ENCODE measurements at places on chromosomes 16 and 17. TPM values are rescaled to one million over a fixed set of nuclear protein-coding genes. Genes with fewer than 3 reads are reported as not detected.

GRCh38 chr16:88448461-88449266 is 4.4 kb upstream of the ZFPM1 start:
- DNase-seq = no peak

GRCh38 chr17:74190807-74191406 is 12.6 kb upstream of the RPL38 start:
- DNase-seq = no peak

- DNase-seq = no peak
These were observed 28.8 kb downstream of the PRDM7 start for GRCh38 chr16:90048347-90048722.

DNA sequence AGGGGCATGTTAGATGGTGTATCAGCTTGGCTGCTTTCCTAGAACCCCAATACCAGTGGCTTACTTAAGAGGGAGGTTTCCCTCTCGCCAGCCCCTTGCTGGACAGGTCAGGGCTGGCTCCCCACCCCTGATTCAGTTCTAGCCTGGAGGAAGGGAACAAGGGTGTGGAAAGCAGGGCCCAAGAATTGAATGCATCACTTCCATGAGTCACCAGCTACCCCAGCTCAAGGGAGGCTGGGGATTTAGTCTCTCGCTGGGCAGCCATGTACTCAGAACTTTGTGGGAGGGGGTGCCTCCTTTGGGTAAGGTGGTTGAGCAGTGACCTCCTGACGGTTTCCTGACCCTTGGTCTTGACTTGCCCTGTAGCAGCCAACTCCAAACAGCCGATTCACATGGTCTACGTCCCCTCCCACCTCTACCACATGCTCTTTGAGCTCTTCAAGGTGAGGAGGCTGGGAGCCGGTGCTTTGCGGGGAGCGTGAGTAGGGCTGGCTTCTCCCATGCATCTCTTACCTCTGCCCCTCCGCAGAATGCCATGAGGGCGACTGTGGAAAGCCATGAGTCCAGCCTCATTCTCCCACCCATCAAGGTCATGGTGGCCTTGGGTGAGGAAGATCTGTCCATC is 12.8 kb downstream of the PDK2 start:
- DNase-seq = peak; percentile 52

- no peak for DNase-seq
These were observed 117.7 kb downstream of the USP22 start for GRCh38 chr17:20925091-20925490.

- no peak for DNase-seq
These were observed 213.3 kb upstream of the HS3ST4 start for GRCh38 chr16:25478476-25478875.

- peak; percentile 58 for DNase-seq
These were observed 341.0 kb downstream of the CPPED1 start for GRCh38 chr16:12462426-12463280.

DNA sequence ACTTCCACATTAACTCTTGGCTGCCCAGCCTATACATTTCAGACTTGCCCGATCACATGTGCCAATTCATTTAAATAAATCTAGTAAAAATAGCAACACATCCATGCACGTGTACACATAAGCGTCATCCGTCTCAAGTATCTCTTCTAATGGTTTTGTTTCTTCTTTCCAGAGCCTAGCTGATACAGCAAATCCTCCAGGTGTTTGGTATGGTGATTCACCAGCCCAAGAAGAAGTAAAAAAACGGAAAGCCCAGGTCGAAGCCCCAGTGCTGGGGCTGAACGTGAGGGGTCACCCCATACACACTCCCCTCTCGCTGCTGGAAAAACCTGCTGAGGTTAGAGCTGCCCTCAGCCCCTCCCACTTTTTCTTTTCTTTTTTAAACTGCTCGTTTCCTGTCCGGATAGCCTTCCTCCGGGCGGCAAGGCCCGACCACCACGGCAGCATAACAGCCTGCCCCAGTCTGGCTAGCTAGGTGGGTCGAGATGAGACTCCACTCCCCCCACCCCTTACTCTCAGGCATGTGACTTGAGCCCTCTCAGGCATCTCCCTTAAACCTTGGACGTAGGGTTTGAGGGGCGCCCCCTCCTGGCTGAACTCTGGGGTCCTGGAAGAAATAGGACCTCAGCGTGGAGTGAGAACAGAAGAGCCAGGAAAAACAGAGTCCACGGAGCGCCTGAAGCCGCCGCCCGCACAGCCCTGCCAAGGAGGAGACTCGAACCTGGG is 13.9 kb upstream of the OR1F1 start:
- no peak for DNase-seq

- DNase-seq = no peak
These were observed at the start of gene NXPH3 for GRCh38 chr17:49575679-49576087. Gene NXPH3, plus strand, starts transcription at chr17:49575871. Its CDS starts 349 bp downstream, at chr17:49576220.

DNA sequence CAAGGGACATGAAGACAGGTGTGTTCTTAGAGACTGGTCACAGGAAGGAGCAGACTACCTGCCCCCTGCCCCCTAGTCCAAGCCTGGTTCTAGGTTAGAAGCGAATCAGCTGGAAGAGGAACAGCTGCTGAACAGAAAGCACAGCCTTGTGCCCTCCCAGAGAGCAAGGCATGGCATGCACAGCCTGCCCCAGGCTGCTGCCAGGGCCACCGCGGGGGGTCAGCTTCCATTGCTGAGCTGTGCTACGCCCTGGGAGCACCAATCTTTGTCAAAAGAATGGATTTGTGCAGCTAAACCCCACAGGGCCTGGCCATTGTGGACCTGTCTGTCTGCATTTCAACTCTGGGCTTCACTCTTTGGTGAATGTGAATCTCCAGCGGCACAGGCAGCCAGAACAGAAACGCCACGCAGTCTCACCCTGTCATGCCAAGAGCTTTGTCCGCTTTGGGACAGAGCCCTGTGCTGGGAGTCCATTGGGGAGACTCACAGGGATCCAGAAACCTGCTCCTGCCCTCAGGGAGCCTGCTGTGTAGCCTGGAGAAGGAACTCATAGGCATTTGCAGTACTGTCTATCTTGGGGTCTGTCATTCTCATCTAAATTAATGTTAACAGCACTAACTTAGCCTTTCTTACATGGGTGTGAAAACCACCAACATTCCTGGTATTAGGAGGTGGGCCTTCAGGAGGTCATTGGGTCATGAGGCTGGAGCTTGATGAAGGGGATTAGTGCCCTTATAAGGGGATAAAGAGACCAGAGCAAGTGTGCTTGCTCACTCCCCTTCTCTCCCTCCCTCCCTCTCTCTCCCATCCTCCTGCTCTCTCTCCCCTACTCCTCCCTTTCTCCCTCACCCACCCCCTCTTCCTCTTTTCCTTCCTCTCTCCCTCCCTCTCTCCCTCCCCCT is 25.6 kb upstream of the CDRT4 start:
- DNase-seq = no peak

DNA sequence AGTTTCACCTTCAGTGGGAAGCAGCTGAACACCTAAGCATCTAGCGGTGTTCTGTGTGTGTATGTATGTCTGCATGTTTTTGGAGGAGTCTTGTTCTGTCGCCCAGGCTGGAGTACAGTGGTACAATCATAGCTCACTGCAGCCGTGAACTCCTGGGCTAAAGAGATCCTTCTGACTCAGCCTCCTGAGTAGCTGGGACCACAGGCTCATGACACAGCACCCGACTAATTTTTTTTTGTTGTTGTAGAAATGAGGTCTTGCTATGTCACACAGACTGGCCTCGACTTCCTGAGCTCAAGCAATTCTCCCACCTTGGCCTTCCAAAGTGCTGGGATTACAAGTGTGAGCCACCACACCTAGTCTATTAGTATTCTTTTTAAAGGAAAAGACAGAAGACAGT is 30.2 kb upstream of the FAAP100 start:
- no peak for DNase-seq

GRCh38 chr17:60910415-60910814 is 232.8 kb downstream of the BCAS3 start:
- DNase-seq = no peak

- DNase-seq = no peak
These were observed 1.6 kb downstream of the CD300LG start for GRCh38 chr17:43848601-43849000.

Gene OR4D1
- not detected for total RNA-seq

Gene ATP1B2
- not detected for total RNA-seq

Gene WWP2
- total RNA-seq = 21.5 TPM

Gene ZNF594
- total RNA-seq = 4.4 TPM

Gene ZPBP2
- total RNA-seq = not detected

Gene KRTAP2-3
- not detected for total RNA-seq

Gene MT3
- not detected for total RNA-seq

Gene BRICD5
- total RNA-seq = 0.96 TPM

Gene DHRS7C
- not detected for total RNA-seq

Data from RPMI7951 (cell line).